NCI-H1105 (cell line): ENCODE measurements at places on chromosomes 12 and 14.

DNA sequence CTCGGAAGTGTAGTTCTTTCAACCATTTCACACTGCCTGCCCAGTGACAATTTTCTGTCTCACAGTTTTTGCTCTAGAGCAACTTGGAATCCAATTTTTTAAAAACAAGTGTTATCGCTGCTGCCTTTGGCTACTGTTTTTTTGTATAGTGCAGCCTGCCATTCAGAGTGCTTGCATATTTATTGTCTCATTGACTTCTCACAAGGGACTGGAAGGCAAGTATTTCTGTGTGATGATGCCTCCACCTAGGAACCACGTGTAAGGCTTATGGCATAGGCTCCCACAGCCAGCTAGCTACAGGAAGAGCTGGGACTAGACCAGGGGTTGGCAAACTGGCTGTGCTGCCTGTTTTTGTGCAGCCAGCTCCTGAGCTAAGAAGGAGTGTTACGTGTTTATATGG, 903 bp downstream of the PARPBP start:
- DNase-seq, result no peak

DNA sequence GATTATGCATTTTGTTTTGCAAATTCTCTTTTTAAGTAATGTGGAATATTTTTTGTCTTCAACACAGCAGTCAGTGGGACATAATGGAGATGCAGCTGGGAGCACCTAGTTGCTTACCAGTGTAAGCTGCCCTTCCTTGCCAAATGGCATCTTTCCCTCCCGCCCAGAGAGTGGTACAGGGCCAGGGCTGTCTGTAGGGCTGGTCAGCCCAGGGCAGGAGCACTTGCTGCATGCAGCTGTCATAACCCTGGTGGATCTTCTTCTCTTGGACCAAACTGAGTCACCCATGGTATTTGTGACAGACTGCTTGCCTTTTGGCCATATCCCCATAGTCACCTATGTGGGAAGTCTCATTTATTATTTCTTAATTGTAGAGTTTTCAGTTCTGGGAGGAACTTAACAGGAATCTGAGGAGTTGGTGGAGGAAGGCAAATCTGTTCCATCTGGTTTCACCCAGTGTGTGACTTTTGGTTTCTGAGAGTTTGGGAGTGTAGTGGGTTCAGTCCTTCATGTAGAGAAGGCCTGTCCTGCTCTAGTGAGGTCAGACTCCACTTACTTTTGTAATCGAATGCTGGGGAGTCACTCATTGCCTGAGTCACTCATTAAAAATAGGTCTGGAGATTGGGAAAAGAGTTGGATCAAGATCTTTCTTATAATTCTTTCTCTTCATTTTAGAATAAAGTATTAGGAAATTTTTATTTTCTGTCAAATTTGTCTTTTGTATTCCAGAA, 62.0 kb upstream of the ASPG start:
- no peak for DNase-seq

DNA sequence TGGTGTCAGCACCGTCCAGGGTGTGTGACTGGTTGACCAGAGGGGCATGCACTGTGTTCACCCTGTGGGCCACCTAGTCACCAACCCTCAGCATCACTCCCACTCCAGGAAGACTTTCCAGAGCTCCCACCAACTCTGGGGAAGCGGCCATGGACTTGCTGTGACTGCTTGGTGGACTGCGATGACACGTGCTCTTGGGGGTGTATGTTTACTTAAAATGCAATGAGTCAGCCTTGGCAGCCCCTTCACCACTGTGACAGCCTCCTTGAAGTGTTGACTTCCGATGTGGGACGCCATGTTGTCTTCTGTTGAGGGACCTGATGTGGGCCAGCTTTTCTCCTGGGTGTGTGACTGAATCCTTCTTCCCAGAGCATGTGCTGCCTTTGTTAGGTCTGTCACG, 151.1 kb upstream of the RTL1 start:
- DNase-seq, result no peak

DNA sequence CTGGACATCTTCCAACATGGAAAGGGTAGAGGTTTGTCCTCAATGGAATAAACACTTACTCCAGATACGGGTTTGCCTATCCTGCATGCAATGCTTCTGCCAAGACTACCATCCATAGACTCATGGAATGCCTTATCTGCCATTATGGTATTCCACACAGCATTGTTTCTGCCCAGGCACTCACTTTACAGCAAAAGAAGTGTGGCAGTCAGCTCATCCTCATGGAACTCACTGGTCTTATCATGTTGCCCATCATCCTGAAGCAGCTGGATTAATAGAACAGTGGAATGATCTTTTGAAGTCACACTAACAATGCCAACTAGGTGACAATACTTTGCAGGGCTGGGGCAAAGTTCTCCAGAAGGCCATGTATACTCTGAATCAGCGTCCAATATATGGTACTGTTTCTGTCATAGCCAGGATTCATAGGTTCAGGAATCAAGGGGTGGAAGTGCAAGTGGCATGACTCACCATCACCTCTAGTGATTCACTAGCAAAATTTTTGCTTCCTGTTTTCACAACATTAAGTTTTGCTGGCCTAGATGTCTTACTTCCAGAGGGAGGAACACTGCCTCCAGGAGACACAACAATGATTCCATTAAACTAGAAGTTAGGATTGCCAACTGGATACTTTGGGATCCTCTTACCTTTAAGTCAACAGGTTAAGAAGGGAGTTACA, 140.4 kb downstream of the SLC35F4 start:
- DNase-seq, result no peak

DNA sequence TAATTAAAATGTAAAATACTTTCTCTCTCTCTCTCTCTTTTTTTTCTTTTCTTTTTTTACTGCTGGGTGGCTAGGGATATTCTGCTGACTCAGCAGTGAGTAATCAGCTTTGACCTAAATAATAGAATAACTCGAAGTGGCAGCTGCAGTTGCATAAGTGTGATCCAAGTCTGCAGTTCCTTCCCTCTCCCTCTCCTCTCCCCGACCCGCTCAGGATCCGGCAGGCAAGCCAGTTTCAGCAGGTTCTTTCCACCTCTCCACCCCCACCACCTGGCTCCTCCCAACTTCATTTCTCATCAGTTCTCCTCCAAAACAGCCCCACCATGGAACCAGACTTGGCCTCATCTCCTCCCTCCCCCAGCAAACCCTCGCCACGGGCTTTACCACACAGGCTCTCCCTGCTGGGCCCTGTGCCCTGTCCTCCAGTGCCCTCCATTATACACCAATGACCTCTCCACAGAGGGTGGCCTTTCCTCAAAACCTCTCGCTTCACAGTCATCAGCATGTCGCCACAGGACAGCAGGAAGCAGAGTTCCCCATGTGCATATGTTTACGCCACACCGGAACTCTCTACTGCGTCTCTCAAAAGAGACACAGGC, 22.4 kb downstream of the SLC7A8 start:
- DNase-seq, result no peak
